Testis (tissue), 5 donors: ENCODE measurements at places on chromosomes 5 and 9. TPM values are rescaled to one million over a fixed set of nuclear protein-coding genes. Genes with fewer than 3 reads are reported as not detected.

Gene PCDHGB6
- total RNA-seq, result 9.9 TPM

DNA sequence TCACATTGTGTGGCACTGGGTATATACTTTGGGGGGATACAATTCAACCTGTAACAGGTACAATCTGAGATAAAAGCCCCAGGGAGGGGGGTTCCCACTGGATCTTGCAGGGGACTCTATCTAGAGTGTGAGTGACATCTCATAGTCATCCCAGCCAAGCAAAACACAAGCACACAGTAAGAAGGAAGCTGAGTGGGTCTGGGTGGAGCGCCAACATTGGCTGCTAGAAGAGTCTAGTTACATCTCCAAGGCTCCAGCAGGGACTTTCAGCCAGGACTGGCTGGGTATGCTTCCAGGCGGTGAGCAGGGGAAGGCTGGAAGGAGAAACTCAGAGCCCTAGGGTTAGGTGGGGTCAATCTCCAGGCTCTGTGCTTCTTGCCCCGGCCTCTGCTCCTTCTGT, 53.0 kb downstream of the IL31RA start:
- no peak for DNase-seq

Gene NR4A3
- 3.0 TPM for total RNA-seq

DNA sequence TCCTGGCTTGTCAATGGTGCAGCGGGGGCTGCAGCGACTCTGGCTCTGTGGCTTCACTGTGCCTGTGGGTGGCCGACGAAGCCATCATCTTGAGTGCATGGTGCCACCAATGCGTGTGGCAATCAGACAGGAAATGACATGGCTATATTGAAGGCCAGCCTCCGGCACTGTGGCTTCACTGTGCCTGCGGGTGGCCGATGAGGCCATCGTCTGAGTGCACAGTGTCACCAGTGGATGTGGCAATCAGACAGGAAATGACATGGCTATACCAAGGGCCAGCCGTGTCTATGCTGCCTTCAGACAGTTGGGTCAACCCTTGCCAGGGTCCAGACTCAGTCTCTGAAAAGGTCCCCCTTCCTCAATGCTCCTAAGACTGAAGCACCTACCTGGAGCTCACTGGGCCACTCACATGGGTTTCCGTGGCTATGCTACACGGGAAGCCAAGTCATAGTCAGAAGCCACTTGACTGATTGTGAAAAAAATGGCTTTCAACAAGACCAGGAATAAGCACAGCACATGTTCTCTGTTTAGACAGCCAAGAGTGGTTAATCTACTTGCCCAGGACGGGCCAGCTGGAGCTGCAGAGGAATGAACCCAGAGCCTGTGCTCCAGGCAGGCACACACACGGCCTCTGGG, 67.5 kb upstream of the S1PR3 start:
- no peak for DNase-seq

DNA sequence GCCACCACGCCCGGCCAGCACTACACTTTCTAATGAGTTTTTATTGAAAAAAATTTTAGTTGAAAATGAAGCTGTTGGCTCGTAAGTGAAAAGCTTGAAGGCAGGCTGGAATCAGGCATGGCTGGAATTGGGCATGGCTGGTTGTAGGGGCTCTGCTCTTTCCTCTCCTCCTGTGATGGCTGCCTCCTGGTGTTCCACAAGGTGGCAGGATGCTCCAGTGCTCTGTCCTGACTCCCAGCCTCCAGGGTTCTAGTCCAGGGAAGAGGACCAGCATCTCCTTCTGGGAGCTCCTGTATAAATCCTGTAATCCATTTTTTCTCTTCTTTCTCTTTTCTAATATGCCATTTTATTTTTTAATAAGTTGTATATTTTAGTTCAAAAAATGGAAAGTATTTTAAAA, 57.2 kb upstream of the DHFR start:
- peak; percentile 43 for DNase-seq

Gene IL13
- 25.0 TPM for total RNA-seq

- no peak for DNase-seq
Observed at GRCh38 chr5:57117596-57117995, 56.3 kb upstream of the GPBP1 start.

DNA sequence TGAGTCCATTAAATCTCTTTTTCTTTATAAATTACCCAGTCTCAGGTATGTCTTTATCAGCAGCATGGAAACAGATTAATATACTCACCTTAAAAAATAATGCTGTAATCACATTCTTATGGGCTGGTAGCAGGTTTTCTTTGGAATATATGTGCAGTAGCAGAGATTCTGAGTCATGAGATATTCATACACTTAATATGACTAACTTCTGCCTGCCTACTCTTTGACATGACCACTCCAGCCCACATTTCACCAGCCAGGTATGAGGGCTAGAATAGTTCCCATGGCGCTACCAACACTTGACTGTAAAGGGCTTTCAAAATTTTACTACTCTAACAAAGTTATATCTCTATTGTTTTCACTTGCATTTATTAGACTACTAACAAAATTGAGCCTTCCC, 74.1 kb upstream of the GHR start:
- DNase-seq, result no peak

- DNase-seq, result no peak
Observed at GRCh38 chr9:21141427-21141882, at the start of gene IFNW1. TSS of gene IFNW1 (minus strand) at chr9:21141832. CDS start at chr9:21141570, 262 bp downstream.

Gene BHMT2
- 12.0 TPM for total RNA-seq

GRCh38 chr9:135221951-135222631, 134.6 kb downstream of the OLFM1 start:
- DNase-seq, result no peak

DNA sequence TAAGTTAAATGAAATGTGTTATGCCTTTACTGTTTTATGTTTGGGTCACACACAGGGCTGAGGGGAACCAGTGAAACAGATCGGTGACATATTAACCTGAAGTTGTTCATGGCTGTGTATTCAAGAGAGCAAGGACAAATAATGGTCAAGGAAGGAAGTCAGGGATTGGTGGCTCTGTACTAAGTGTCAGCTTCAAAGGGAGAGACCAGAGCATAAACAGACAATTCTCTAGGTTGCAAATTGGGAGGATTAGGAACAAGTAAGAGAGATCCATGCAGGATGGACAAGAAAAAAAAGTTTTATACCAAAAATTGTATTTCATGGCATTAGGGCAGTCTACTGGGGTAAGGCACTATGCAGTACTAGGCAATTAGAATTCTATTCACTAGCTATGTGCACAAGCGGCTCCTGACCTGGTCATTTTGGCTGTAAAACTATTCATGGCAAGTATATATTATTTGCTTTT, 156.3 kb downstream of the PLPPR1 start:
- DNase-seq, result no peak

DNA sequence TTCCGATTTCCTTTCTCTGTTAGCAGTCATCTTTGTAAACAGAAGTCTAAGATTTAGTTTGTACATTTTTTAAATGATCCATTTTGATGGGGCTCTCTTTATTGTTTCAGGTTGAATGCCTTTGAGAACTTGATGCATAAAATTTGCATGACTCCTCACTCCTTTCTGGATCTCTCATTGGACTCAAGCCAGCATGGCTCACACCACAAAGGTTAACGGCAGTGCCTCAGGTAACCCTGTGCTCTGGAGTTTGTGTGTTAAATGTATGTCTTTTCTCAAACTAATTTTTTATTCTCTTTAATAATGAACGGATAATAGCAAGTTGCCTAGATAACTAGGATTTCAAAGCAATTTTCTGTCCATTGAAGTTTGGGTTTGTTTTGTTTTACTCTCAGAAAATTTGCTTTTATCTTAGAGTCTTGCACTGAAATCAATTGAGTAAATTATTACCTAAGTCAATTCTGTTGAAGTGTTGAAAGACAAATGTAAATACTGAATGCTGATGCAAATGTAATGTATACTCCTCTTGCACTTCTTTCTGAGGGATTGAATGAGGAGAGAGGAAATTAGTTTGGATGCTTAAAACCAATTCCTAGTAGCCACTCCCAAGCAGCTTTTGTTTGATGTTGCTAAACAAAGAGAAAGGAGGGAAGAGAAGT, 164.6 kb upstream of the DMRT1 start:
- no peak for DNase-seq

Gene PIP5KL1
- total RNA-seq, result 10.2 TPM

GRCh38 chr5:142095035-142095434, 13.5 kb upstream of the NDFIP1 start:
- no peak for DNase-seq

Gene SLC25A2
- total RNA-seq, result 4.0 TPM

Gene PTCD2
- 8.2 TPM for total RNA-seq

GRCh38 chr5:91486638-91487037, 103.5 kb upstream of the ARRDC3 start:
- DNase-seq, result no peak

GRCh38 chr9:76810377-76810957, 46.2 kb downstream of the PCA3 start:
- DNase-seq, result peak; percentile 61
